ENCODE measurements at places on chromosomes 6 and 20.

DNA sequence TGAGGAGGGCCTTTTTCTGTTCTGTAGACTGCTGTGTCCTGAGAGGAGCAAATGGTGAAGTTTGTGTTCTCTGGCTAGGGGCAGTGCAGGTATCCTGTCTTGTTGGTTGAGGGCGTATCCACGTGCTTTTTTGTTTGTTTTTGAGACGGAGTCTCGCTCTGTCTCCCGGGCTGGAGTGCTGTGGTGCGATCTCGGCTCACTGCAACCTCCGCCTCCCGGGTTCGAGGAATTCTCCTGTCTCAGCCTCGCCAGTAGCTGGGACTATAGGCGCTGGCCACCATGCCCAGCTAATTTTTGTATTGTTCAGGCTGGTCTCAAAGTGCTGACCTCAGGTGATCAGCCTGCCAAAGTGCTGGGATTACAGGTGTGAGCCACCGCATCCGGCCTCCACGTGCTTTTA is 10.8 kb upstream of the PXDC1 start:
- DNase-seq, result no peak

- DNase-seq, result no peak
Observed at GRCh38 chr20:38855356-38855755, 49.9 kb downstream of the PPP1R16B start.

DNA sequence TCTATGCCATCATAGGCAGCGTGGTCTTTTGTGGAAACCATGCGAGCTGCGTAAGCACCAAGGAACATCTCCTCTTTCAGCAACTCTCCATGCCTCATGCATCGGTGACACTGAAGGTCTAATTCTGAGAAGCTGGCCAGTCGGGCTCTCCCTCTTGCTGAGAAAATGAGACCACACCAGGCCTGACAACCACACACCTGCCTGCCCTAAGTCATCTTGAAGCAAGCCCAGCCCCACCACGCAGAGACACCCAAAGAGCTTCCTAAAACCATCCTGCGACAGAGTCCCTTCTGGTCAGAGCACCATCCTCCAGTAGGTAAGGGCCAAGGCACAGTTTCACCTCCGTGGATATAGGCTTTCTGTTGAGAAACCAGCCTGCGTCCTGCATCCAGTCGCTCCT is 26.6 kb downstream of the PREX1 start:
- no peak for DNase-seq

- DNase-seq, result no peak
Observed at GRCh38 chr6:38806271-38806670, 91.2 kb downstream of the DNAH8 start.

DNA sequence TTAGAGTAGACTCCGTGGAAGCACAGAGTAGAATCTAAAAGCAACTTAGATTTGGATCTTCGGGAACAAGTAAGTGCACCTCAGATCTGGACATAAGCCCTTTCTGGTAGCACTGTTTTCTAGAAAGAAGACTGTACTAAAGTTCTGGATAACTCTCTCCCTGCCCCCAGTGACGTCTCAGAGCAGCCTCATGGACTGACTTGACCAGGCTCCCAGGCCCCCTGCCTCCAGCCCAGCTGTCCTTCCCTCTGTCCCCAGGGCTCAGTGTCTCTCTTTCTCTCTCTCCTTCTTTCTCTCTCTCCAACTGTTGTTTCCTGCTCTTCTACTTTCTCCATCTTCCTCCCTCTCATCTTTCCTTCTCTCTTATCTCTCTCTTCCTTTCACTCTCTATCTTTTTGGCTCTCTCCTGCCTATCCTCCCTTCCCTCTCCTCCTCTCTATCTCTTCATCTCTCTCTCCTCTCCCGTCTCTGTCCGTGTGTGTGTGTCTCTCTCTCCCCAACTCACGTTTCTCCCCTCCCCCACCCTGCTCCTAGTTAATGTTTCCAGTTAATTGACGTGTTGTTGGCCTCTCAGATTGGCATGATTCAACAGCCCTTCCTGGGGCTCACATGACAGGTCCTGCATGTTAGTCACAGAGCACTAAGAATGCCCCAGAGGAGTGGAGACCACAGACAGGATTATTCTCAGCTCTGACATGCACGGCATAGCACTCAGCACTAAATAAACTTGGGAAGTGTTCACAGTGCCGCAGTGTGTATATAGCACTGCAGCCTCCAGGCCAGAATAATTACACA is 180.4 kb upstream of the FOXQ1 start:
- no peak for DNase-seq

- no peak for DNase-seq
Observed at GRCh38 chr6:118660218-118660569, 8.8 kb upstream of the CEP85L start.

DNA sequence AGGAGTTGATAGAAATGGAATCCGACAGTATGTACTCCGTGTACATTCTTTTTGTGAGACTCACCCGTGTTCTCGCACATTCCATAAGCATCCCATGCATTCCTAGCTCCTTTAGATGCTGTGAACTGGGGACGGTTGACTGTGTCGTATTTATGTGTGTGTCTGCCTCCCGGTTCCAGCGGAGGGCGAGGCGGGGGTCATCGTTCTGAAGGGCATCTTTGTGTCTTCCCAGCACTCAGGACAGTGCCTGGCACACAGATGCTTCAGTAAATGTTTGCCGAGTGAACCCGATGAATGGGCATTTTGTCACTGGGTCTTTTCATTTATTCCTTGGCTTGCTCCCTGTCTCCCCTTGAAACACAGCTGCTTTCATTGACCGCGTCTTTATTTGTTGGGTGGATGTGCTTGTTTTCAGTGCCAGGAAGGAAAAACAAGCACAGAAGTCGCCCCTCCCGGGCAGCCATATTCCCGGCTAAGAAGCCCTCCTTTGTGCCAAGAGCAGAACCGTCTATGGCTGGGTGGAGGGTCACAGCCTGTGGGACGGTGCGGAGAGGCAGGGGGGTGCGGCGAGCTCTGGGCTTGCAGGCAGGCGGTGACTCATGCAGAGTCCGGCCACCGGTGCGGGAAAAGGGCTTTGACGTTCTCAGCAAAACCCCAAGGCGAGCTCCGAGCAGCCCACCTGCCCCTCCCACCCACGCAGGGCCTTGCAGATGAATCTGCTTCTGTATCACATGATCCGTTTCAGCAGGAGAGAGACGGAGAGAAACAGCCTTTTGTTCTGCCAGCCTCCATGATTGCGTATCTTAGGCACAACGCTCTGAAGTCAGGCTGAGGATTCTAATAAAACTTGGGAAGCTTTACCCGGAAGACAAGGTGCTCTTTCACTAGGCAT is 11.2 kb upstream of the PSMG4 start:
- DNase-seq, result no peak

GRCh38 chr6:29726001-29726400 is 2.8 kb downstream of the HLA-F start:
- no peak for DNase-seq

GRCh38 chr20:39632176-39632575 is 670.0 kb downstream of the DHX35 start:
- no peak for DNase-seq

- DNase-seq, result no peak
Observed at GRCh38 chr6:88008831-88009231, 38.8 kb upstream of the SPACA1 start.

DNA sequence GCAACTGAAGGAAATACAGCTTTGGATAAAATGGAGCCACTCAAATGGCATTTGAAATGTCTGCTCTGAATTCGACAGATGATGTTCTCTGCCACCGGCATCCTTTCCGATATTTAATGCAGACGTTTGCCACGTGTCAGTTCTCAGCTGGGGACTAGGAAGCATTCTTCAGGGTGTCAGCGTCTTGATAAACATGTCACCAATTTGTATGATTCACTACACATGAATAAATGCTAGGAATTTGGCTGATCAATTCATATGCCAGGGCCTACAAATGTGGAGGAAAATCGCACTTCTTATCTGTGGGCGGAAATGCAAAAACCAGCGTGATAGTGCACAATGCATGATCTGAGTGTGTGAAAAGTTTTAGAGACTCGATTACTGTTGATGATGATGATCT is 169.5 kb downstream of the SLC24A3 start:
- no peak for DNase-seq

- no peak for DNase-seq
Observed at GRCh38 chr20:43508604-43509040, 1.1 kb downstream of the L3MBTL1 start.

- no peak for DNase-seq
Observed at GRCh38 chr20:40997116-40997515, 31.5 kb upstream of the TOP1 start.

- DNase-seq, result no peak
Observed at GRCh38 chr6:44292661-44293365, 20.3 kb downstream of the AARS2 start.

DNA sequence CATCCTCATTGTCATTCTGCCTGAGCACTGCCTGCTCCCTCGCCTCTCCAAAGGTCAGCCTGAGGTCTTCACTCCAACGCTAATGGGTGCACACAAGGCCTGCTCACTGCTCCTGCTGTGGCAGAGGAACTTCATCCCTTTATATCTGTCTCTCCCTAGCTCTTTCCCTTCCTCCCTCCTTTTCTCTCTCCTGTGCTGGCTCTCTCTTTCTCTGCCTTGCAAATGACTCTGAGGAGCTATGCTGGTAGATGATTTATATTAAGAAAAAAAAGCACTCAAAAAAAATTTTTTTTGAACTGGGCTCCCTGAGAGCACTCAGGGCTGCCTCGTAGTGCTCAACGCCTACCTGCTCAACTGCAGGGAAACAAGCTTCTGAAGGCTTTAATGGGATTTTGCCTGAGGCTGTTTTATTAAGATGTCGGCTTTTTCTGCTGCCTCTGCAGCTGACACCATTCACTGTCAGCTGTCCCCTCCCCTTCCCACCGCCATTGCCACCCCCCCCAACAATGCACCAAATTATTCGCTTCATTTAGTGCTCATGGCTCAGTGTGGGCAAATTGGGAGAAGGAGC is 137.7 kb upstream of the DEFB112 start:
- no peak for DNase-seq

DNA sequence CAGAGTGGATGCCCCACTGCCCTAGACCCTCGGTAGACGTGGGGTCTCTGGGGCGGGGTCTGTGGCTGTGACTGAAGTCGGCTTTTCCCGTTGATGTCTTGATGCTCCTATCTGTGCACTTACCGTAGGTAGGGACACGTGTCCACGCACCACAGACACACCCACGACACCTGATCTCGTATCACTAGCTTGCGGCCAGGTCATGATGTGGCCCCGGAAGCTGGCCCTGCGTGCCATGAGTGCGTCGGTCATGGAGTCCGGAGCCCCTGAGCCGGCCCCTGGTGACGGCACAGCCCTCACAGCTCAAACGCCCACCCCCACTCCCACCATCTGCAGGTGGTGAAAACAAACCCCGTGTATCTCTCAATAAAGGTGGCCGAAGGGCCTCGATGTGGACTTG is 33.9 kb upstream of the MRGBP start:
- no peak for DNase-seq

DNA sequence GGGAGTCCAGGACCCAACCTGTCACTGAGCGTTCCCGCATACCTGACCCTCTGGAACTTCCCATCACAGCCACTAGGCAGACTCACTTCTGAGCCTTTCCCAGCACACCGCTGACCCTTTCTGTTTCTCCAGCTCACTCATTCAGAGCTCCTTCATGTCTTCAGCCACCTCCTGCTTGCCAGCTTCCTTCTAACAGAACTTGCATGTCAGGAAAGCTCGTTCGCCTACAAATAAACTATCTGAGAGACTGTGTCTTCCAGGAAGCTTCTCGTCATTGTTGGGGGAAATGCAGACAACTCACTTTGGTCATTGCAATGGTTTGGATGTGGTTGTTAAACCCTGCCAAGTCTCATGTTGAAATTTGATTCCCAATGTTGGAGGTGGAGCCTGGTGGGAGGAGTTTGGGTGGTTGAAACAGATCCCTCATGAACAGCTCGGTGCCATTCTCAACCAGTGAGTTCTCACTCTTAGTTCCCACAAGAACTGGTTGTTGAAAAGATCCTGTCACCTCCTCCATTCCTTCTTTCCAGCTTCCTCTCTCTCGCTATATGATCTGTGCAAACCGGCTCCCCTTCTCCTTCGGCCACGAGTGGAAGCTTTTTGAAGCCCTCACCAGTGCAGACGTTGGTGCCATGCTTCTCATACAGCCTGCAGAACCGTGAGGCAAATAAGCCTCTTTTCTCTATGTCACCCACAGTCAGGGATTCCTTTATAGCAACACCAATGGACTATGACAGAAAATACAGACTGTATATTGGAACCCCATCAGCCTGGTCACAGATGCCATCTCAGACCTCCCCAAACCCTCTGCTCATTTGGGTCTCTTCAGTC is 1.4 kb upstream of the MUC21 start:
- no peak for DNase-seq

DNA sequence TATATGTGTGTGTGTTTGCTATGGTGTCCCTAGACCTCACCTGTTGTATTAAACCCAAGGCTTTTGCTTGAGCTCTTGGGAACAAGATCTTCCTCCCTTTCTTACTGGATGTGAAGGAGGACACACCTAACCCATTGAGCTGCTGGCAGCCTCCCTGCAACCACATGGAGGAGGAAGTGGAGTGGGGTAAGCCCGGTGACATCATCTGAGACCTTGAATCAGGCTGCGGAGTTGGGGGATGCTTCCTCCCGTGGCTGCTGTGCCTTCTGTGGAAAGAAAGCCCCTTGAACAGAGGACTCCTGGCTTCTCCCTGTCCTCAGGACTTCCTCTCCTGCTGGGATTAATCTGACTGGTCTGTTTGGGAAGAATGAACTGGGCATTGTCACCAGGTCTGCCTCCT is 3.3 kb downstream of the CST11 start:
- DNase-seq, result peak; percentile 5

- no peak for DNase-seq
Observed at GRCh38 chr6:70857387-70858077, 99.3 kb downstream of the B3GAT2 start.

- DNase-seq, result no peak
Observed at GRCh38 chr20:16385891-16386290, 187.4 kb downstream of the KIF16B start.

GRCh38 chr6:3175715-3176402 is 18.5 kb upstream of the TUBB2A start:
- no peak for DNase-seq

GRCh38 chr6:134312038-134312660 is 5.8 kb downstream of the SGK1 start:
- no peak for DNase-seq

- DNase-seq, result no peak
Observed at GRCh38 chr6:137264311-137265075, 45.3 kb upstream of the IFNGR1 start.

DNA sequence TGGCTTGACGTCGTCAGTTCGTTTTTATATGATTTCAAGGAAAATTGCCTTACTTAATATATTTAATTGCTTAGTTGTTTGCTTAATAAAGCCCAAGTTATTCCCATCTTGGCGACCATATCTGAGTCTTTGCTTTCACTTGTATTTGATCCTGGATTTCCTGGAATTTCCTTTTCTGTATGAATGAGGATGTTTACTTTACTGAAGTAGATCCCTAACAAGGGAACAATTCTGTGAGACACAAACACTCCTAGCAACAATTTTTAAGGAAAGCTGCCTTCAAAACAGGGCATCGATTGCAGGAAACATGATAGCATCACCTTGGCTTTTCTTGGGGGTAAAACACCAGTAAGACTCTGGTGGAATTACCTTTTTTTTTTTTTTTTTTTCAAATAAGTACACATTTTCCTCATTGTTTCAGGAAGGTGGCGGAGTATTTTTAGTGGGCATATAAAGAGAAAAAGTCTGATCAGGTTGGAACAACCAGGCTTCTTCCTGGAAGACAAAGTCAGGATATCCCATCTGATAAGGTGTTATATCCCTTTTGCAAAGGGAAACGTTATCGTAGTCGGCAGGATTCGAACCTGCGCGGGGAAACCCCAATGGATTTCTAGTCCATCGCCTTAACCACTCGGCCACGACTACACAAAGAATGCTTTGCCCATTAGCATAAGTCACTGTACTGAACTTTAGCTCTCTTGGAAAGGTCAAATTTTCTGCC is 68.5 kb upstream of the ZNF184 start:
- peak; percentile 82 for DNase-seq
